ENCODE measurements at places on chromosomes 2 and 18.

DNA sequence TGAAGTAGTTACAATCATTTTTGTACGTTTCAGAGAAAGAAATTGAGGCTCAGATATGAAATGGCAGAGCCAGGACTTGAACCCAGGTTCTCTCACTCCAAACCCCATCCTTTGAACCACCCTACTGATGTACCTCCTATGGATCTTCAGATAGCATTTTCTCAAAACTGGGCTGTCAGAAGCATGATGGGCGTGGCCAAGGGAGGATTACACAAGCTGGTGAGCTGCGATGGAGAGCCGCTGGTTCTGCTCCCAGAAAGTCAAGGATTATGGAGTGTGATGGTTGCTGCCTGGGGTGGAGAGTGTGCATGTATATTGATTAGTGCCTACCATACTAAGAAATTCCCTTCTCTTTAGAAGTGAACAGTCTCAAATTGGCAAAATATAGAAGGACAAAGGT lies 47.0 kb upstream of the PPP1CB start:
- no peak for DNase-seq

DNA sequence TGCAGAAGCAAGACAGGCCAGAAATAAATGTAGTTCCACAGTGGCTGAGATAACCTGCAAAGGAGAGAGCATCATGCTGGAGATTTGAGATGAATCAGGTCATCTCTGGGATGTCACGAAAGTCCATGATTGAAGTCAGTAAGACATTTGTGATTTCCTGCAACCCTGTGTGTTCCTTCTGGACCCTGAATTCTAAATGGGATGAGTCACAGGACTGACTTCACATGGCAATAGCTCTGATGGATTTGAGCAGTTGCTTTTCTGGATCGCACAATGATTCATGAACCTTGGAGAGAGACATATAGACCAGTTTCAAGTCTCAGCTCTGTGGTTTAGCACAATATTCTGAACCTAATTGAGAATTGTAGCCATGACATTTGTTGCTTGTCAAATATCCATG lies 102.9 kb downstream of the TSN start:
- DNase-seq = no peak

DNA sequence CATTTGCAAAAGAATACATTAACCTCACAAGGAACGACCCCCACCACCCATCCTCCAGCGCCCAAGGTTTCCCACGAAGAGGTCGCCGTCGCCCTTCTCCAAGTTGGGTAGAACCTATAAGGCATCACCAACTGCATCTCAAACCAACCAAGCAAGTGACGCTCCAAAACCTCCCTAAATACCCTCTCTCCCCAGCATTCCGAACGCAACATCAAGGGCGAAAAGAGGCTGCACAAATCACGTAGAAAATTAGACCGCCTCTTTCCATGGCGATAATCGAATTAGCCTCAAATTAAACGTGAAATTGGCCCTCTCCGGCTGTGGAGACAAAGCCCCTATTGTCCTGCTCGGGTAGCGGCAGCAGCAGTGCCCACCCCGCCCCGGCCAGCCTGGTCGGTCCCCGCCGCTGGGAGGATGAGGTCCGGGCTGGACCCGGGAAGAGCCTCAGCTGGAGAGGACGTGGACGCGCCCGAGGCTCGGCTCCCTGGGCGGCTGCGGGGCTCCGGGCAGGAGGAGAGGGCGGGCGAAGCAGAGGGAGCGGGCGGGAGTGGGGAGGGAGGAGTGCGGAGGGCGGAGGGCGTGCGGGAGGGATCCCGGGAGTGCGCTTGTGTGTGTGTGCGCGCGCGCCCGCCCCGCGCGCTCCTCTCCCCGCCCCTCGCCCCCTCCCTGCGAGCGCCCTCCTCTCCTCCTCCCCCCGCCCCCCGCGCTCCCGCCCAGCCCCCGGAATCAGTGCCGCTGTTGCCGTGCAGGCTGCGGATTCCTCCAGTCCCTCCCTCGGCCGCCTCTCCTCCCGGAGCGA lies at the start of gene SPTBN1:
TSS of gene SPTBN1 (plus strand) at position 765 of the 799 bp plus-strand sequence. CDS start 70,092 bp downstream, outside the sequence.
- no peak for DNase-seq

- DNase-seq = no peak
Measured at GRCh38 chr2:47037678-47038077, 117.4 kb downstream of the STPG4 start.

GRCh38 chr2:138763971-138764370 lies 16.2 kb downstream of the NXPH2 start:
- no peak for DNase-seq
